ENCODE measurements at places on chromosomes 2 and 18.
A peak's percentile ranks its signal among the peaks of the same experiment; 100 is the strongest.

- no peaks in the 10 kb centered on the region for H3K27me3 ChIP-seq
- no peak overlapping the region for H3K27ac ChIP-seq
- no peaks in the 10 kb centered on the region for H3K4me1 ChIP-seq
- no peak for DNase-seq
- H3K4me3 ChIP-seq, result no peak overlapping the region
These were observed 146.3 kb upstream of the CELF4 start for GRCh38 chr18:37711766-37712505.

GRCh38 chr18:52815651-52816050, 475.7 kb downstream of the DCC start:
- H3K36me3 ChIP-seq, result no peaks in the 10 kb centered on the region
- no peaks in the 10 kb centered on the region for H3K4me1 ChIP-seq
- no peak overlapping the region for H3K4me3 ChIP-seq
- no peaks in the 10 kb centered on the region for H3K27me3 ChIP-seq
- DNase-seq, result no peak

DNA sequence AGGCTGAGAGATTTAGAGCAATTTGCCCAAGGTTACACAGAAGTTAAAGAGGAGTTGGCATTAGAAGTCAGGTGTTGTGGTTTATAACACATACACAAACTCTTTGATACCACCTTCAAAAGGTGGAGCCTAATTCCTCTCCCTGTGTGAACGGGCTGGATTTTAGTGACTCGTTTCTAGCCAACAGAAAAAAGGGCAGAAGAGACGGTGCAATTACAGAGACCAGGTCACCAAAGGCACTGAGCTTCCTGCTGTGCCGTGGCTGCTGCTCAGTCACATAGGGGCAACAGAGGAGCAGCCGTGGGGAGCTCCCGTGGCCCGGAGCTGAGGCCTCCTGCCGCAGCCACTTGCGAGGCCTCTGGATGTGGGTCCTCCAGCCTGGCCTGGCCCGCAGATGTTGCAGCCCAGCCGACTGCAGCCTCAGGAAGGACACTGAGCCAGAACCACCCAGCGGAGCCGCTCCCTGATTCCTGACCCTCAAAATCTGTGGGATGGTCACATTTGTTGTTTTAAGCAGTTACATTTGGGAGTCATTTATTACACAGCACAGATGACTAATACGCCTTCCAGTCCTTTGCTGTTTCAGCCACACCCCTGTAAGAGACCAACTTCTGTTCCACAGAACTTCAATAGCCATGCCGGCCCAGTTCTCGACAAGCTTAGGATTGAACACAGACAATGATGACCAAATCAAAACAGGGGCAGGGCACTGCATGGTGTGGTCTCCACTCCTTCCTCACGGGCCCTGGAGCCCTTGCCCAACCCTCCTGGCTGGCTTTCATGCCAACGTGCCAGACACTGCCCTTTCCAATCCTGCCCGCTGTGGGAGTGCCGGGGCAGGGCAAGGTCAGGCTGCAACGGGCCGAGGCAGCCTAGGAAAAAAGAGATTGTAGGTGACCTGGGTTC, 17.1 kb downstream of the EDAR start:
- H3K4me3 ChIP-seq, result no peak overlapping the region
- no peak for DNase-seq
- H3K27me3 ChIP-seq, result peaks cover 62% of the 10 kb centered on the region
- no peaks in the 10 kb centered on the region for H3K36me3 ChIP-seq
- no peak overlapping the region for H3K27ac ChIP-seq

- H3K4me3 ChIP-seq, result no peak overlapping the region
- H3K27me3 ChIP-seq, result no peaks in the 10 kb centered on the region
- DNase-seq, result peak; percentile 73
- H3K4me1 ChIP-seq, result peaks cover 15% of the 10 kb centered on the region
These were observed 79.1 kb downstream of the MCFD2 start for GRCh38 chr2:46836295-46837111.

DNA sequence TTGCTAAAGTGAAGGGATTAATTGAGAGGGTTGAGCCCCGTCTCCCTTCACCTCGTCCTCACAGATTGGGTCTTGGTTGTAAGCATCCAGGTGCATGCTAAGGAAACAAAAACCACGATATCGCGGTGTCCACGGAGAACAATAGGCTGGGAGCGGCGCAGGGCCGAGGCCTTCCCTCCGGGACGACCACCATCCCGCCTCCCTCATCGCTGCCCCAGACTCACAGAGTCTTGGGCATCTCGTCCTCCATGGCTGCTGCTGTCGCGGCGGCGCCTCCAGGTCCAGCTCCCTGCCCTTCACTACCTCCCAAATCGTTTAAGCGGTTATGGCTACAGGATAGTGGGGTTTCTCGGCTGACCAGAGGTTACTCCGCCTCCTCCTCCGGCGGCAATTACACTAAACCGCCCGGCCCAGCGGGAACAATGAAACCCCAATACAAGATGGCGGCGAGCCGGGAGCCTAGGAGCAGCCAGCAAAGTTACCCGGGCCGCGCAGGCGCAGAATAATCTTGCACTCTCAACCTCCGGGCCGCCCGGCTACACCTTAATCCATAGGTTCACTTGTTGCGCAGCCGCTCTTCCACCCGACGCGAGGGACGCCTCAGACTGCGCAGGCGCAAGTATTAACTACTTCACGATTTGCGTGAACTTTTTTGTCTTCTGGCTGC, at the start of gene TIA1:
Gene TIA1 (minus strand): TSS at position 448 of the 667 bp plus-strand sequence. CDS start 198 bp downstream, at position 250.
- H3K27ac ChIP-seq, result peak within 1 kb of the TSS; percentile 96
- DNase-seq, result peak; percentile 97
- no peaks in the 10 kb centered on the region for H3K36me3 ChIP-seq
- peaks cover 2% of the 10 kb centered on the region for H3K4me1 ChIP-seq

GRCh38 chr18:35580701-35581539, 620 bp upstream of the GALNT1 start:
- no peaks in the 10 kb centered on the region for H3K27me3 ChIP-seq
- DNase-seq, result peak; percentile 41
- H3K36me3 ChIP-seq, result 0 out of 2 replicates have a peak, but pooled peaks cover 1% of the 10 kb centered on the region

DNA sequence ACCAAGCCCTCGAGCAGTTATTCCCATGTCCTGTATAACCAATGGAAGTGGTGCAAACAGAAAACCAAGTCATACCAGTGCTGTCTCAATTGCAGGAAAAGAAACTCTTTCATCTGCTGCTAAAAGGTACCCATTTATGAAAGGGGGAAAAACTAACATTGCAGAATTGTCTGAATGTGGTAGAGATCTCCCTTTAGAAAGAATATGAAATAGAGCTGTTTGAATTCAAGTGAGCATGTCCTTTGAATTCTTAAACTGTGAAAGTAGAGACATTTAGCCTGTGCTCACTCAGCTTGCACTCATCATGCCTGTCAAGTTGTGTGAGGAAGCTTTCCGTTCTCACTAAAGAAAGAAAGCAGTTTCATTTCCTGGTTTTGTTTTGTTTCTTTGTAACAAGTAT, 87.4 kb downstream of the EML4 start:
- H3K4me1 ChIP-seq, result no peaks in the 10 kb centered on the region
- peaks cover 11% of the 10 kb centered on the region for H3K36me3 ChIP-seq

- H3K4me3 ChIP-seq, result no peak overlapping the region
- H3K4me1 ChIP-seq, result peaks cover 3% of the 10 kb centered on the region
- no peaks in the 10 kb centered on the region for H3K27me3 ChIP-seq
- no peak overlapping the region for H3K27ac ChIP-seq
- no peaks in the 10 kb centered on the region for H3K36me3 ChIP-seq
These were observed 256.9 kb upstream of the SIX3 start for GRCh38 chr2:44684559-44684958.

GRCh38 chr2:127864877-127865276, 6.9 kb upstream of the POLR2D start:
- no peak overlapping the region for H3K4me3 ChIP-seq
- H3K4me1 ChIP-seq, result no peaks in the 10 kb centered on the region
- peaks cover 41% of the 10 kb centered on the region for H3K36me3 ChIP-seq
- no peak overlapping the region for H3K27ac ChIP-seq
- no peaks in the 10 kb centered on the region for H3K27me3 ChIP-seq
- no peak for DNase-seq

DNA sequence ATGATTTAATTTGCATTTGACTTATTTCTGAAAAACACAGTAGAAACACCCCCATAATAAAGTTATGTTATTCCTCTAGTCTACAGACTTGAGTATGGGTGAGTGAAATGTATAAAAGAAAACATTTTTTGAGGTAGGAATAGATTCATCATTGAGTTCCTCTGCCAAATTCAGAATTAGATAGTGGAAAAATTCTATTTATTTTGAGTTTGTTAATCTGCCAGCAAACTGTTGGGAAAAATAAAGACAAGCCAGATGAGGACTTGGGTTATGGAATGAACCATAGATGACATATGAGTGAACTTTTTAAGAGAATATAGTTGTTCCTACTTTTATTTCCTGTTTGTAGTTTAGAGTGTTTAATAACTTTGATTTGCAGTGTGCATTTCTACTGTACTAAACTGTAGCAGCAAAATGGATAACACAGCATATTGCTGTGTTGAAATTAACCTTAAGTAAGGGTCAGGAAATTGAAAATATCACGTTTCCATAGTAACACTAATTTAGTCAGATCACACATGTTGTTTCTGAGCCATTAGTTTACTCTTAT, 35.6 kb upstream of the PNPT1 start:
- H3K27me3 ChIP-seq, result no peaks in the 10 kb centered on the region
- H3K4me1 ChIP-seq, result no peaks in the 10 kb centered on the region
- no peaks in the 10 kb centered on the region for H3K36me3 ChIP-seq
- no peak for DNase-seq

- H3K4me1 ChIP-seq, result no peaks in the 10 kb centered on the region
- H3K27ac ChIP-seq, result no peak overlapping the region
- peaks cover 7% of the 10 kb centered on the region for H3K36me3 ChIP-seq
These were observed 28.6 kb downstream of the TTC21B start for GRCh38 chr2:165924946-165925345.

DNA sequence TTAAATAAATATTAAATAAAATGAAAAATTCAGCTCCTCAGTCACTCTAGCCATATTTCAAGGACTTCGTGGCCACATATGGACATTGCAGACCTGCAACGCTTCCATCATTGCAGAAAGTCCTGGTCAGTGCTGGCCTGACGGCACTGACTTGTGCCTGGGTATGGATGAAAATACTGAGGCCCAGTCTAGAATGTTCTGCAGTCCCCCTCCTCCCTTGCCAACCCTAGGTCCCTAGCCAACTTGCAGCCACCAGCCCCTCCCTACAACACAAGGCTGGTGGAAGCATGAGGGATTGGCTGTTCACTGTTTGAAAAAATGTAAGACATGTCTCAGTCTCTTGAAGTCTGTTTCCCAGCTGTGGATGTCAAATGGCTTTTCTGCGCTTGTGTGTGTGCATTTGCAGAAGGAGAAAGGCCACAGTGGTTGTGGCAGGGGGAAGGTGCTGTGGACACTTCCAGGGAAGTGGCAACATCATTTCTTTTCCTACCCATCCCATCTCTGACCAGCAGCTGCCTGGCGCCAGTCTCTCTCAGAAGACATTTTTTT, 9.9 kb downstream of the IGFBP5 start:
- no peak for DNase-seq
- H3K4me1 ChIP-seq, result peaks cover 7% of the 10 kb centered on the region
- no peak overlapping the region for H3K27ac ChIP-seq
- H3K27me3 ChIP-seq, result no peaks in the 10 kb centered on the region
- H3K4me3 ChIP-seq, result no peak overlapping the region
- peaks cover 84% of the 10 kb centered on the region for H3K36me3 ChIP-seq

- no peak overlapping the region for H3K4me3 ChIP-seq
- no peak for DNase-seq
- no peak overlapping the region for H3K27ac ChIP-seq
These were observed 780.8 kb upstream of the KLHL29 start for GRCh38 chr2:22604136-22604535.

GRCh38 chr2:100539221-100539620, 23.6 kb upstream of the PDCL3 start:
- H3K4me3 ChIP-seq, result no peak overlapping the region
- DNase-seq, result no peak
- H3K27ac ChIP-seq, result no peak overlapping the region
- peaks cover 5% of the 10 kb centered on the region for H3K27me3 ChIP-seq
- no peaks in the 10 kb centered on the region for H3K4me1 ChIP-seq

All from IMR-90 (cell line).